CD4-positive, alpha-beta T cell treated with Interleukin-1 beta for 1 hour (primary cell): ENCODE measurements at places on chromosomes 16 and 17.

- DNase-seq = no peak
These were observed 54.1 kb downstream of the METRNL start for GRCh38 chr17:83133302-83134121.

DNA sequence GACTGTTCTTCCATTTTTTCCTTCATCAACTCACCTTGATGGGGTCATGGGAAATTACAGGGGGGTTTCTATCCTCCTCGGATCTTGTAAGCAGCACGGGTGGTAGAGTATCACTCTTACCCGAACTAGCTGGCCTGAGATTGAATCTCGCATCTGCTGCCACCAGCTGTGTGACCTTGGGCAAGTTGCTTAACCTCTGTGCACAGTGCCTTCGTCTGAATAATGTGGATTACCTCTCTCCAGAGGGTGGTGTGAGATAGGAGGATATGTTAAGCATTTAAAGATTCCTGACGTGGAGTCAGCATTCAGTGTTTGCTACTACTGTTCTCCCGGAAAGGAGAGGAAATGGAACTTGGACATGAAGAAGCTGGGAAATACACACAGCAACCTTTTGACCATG is 24.4 kb downstream of the LASP1 start:
- no peak for DNase-seq

GRCh38 chr17:45768000-45768399 is 16.1 kb upstream of the CRHR1 start:
- no peak for DNase-seq

- DNase-seq = peak; percentile 24
These were observed 1.1 kb upstream of the USP32 start for GRCh38 chr17:60392845-60393702.

- no peak for DNase-seq
These were observed 86.5 kb downstream of the RPA1 start for GRCh38 chr17:1916316-1916715.

DNA sequence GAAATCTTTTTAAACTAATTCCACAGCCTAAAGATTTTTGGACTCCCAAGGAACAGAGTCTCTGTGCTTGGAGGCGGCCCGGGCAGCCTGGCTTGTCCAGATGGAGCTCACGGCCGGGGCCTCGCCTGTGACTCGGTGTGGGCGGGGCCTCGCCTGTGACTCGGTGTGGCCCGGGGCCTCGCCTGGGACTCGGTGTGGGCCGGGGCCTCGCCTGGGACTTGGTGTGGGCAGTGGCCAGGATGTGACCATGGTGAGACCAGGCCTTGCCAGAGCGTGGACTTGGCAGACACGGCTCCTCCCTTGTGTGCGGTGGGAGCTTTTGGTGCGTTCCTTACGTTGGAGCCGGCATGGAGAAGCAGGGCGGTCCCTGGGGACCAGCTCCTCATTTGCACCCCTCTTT is 92.3 kb downstream of the METRNL start:
- DNase-seq = no peak

- no peak for DNase-seq
These were observed 3.9 kb downstream of the IL34 start for GRCh38 chr16:70650216-70650615.

DNA sequence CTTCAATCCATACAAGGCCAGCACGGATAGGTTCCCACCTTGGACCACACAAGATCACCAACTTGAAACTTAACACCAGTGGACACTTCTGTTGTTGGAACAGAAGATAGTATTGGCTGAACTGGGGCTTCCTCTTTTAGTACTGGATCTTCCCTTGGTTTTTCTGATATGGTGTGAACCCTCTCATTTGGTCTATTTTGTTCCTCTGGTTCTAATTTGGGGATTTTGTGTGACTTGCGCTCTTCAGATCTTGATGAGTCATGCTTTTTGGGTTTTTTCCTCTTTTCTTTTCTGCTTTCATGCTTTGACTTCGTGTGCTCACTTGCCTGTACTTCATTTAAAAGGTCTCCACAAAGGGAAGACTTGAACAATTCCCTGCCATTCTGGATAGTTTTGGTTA is 39.0 kb downstream of the SOST start:
- DNase-seq = no peak

DNA sequence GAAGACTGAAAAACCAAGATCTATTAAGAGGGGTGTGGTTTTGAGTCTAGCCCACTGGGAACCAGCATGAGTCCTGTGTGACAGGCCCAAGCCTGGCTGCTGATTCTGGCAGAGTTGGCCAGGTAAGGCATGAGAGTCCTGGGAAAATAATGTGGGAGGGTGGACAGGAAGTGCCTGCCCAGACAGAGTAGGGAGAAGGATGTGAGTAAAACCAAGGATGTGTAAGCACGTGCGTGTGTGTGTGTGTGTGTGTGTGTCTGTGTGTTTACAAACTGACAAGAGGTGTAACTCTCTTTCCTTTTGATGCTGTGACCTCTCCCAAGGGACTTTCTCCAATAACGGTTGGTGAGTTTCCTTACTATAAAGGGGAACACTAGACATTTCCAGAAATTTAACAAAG is 15.6 kb upstream of the TEX2 start:
- DNase-seq = no peak

DNA sequence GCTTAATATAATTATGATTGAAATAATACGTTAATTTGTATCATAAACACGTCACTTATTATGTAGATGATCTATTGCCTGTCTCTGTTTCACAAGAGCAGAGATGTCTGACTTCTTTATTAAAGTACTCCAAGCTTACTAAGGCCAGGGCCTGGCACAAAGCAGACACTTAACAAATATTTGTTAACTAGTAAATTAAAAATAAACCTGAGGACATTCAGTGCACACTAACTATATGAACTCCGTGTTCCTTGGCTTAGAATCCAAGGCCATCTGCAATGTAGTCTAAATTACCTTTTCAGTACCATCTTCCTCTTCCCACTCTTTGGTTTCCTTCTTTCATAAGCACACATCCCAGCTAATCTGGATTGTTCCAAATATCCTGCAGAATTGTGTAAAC is 210.8 kb upstream of the SOX9 start:
- no peak for DNase-seq

- DNase-seq = no peak
These were observed 73.6 kb upstream of the MRTFB start for GRCh38 chr16:13997526-13997925.

DNA sequence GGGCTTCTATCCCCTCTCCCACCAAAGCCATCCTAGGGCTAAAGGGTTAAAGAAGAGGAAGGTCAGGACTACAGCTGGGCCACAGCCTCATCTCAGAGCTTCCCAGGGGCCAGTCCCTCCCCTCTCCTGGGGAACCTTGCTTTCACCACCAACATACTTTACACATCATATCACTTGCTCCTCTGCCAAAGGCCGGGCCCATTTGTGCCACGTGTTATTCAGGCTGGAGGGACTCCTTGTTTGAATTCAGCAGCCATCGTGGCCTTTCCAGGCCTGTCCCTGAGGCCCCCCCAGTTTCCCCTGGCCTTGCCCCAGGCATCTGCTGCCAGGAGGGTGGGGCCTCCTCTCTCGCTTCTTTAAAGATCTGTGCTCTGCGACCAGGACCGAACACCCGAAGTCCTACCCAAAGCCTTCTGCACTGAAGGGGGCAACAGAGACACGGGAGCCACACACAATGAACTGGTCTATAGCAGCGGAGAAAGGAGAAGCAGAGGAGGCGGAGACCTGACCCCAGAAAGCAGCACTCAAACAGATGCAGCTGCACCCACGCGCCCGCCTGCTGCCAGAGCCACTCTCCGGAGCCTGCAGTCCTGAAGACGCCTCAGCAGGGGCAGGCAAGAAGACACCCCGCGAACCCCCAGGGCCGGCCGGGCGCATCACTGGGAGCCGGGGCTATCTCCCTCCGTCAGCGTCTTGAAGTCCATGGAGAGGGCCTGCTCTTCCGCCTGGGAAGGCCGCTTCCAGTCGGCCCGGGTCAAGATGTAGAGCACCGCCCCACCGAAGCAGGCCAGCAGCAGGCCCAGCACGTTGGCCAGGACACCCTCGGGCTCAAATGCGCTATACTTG is 12.1 kb downstream of the CYB561 start:
- DNase-seq = no peak

GRCh38 chr17:35588196-35588920 is 1.2 kb downstream of the AP2B1 start:
- DNase-seq = no peak

GRCh38 chr16:85554114-85554888 is 58.8 kb upstream of the GSE1 start:
- peak; percentile 85 for DNase-seq

DNA sequence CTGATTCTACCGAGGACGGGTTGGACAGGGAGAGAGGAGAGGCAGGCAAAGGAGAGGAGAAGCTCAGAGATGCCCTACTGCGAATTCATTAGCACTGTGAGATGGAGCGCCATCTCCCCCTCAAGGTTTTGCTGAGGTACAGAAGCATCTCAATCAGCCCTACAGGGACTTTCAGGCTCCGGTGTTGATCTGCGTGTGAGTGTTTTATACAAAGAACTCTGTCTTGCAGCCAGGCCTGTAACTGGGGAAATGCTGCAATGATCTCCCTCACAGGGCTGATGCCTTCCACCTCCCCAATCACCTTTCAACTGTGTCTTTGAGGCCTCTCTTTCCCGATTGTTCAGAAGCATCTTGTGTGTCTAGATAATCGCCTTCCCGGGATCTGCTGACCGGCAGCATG is 74.8 kb downstream of the IRX6 start:
- DNase-seq = no peak

DNA sequence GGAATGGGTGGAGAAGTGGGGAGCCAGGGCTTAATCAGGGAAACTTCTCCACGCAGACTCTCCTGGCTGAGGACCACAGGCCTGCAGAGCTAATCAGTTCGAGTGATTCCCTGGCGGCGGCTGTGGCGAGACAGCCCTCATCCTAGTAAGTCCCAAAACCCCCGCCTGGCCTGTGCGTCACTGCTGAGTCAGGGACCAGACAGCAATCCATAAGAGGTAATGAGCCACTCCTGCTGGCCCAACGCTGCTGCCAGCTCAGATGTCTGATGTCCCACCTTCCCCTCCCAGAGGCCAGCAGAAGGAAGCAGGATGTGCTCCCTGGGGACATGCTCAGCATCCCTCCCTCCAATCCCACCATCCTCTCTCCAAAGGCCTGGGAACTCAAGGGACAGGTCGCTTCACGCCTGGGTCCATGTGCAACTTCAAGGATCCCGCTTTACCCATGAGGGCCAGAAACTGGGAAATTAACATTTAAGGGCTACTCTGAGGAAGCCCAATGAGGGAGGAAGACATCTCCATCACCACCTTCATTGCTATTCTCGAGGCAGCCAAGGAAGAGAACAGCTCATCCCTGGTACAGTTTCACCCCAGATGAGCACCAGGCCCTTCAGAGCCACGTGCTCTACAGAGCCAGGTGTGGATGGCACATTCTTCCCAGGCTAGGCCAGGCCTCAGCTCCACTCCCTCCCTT is 7.9 kb downstream of the ACLY start:
- no peak for DNase-seq

DNA sequence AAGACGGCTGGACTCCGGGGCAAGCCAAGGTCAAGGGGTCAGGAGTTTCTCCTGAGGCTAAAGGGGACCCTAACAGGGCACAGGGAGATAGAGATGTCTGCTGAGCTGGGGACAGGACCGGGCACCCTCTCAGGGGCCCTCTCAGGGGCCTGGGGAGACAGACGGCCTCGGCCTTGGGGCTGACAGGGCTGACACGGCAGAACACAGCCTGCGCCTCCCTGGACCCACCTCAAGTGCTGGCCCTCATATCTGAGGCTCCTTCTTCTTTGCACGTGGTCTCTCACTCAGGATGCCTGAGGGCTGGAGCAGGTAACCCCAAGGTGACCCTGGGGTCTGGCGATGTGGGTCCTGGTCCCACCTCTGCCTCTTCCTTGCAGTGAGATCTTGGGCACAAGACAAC is 186.9 kb upstream of the TNRC6C start:
- no peak for DNase-seq

DNA sequence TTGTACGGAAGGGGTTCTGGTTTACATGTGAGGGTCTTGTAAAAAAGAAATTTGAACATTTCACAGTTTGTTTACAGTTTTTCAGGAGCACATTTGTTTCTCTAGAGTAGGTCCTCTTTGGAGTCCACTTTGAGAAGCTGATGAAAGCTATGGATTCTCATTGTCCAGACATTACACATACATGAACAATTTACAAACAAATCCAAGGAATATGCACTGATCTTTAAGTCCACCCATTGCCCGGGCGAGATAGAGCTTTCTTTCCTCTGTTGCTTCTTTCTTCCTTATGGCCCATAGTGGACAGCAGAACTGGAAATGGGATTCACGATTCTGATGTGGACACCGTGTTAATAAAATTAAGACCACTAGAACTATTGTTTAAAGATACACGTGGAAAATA is 1.9 kb downstream of the DCAF7 start:
- DNase-seq = no peak

DNA sequence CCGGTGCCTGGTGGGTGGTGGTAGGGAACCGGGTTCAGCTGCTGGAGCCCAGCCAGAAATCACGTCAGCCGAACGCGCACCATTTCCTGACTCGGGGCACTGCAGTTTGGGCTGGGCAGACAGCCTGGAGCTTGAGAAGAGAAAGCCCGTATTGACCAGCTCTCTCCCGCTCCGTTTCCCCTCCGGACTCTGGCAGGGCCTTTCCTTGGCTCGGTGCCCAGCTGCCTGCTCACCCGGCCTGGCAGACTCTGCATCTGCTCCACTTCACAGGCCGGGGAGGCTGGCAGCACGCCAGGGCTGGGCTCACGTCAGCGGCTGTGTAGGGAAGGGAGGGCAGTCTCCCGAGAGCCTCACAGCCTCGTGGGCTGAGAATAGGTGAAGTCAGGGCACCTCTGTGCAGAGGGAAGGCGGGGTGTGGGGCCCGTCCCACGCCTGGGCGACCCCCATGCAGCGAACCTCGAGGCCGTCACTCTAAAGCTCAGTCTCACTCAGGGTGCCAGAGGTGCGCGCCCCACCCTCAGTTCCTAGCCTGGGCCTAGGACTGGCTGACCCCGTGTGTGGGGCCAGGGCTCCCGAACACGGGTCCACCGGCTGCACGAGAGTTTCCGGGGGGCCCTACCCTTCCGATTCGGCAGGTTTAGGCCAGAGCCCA is 59.1 kb downstream of the OR1D5 start:
- peak; percentile 55 for DNase-seq

GRCh38 chr16:4110065-4110464 is 6.2 kb downstream of the ADCY9 start:
- no peak for DNase-seq

DNA sequence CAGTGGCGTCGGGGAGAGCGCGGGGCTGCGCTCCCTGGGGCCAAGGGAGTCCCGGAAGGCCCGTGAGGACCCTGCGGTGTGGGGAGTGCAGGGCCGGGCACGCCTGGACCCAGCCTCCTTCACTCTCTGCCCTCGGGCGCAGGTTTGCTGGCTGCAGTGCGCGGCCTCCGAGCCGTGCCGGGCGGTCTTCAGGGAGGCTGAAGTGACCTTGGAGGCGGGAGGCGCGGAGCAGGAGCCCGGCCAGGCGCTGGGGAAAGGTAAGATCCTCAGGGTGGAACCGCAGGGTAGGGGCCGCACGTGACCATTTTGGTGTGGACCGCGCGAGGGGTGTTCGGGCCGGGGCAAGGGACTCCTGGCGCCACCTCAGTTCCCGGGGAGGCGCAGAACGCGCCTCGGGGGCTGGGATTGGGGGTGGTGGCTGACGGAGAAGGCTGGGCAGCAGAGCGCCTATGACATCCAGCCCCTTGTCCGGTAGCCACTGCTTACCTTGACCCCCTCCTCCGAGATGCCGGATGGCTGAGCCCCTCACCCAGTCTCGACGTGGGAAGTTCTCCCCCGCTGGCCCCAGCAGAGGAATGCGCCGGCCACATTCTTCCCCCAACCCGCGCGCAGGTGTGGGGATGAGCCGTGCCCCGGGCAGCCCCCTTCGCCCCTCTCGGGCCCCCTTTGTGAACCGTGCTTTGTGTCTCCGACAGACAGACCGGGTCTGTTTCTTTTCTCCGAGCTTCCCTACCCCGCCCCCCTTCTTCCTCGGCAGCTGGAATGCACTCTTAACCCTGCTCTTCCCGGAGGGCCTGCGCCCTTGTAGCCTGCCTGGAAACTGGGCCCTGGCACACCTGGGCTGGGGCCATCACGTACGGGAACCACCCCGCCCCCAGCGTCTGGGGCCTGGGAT is 631 bp downstream of the CDH3 start:
- no peak for DNase-seq
